Forelimb muscle (tissue), 1 donor: ENCODE measurements at places on chromosomes 2 and 18.

- no peak for DNase-seq
Measured at GRCh38 chr2:241014764-241015163, 16.3 kb downstream of the SNED1 start.

DNA sequence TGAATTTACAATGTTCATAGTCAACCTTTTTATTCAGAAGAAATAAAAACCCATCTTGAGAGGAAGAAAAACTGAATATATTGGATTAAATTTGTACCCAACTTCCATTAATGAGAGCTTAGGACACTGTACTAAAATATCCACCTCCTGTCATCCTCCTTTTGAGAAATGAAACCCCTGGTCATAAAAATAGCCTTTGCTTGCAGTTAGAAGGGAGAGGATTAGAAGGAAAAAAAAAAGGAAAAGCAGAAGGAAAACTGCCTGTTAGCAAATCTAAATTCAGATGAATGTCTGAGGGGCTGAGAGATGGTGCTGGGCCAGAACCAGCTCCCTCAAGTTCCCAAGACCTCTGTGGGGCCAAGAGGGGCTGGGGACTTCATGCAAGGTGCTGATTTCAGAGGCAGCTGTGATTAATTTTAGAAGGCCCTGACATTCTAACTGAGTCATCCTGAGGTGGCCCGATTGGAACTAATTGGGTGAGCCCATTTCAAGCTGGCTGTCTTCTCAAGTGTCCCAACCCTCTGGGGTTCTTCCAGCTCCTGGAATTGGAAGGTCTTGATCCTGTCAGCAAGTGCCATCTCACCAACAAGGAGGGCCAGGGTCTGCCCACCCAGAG lies 38.4 kb upstream of the BIN1 start:
- no peak for DNase-seq

DNA sequence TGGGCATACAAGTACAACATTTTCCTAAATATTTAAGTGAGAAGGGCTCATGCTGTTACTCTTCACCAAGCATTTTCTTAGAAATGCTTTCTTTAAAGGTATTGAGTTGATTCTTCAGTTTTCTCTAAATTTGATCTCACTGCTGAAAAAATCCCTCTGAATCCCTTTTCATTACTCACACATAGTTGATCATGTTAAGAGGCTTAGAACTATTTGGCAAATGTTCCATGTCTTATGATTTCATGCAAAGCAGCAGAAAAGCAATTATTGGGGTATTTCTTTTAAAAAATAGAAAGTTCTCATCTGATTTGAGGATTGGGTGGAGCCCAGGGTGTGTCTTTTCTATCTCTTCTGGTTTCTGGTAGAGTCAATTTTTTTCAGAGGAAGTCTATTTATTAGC lies 1079.8 kb upstream of the ZEB2 start:
- no peak for DNase-seq

- no peak for DNase-seq
Measured at GRCh38 chr2:182247831-182248230, 179.0 kb downstream of the PDE1A start.

DNA sequence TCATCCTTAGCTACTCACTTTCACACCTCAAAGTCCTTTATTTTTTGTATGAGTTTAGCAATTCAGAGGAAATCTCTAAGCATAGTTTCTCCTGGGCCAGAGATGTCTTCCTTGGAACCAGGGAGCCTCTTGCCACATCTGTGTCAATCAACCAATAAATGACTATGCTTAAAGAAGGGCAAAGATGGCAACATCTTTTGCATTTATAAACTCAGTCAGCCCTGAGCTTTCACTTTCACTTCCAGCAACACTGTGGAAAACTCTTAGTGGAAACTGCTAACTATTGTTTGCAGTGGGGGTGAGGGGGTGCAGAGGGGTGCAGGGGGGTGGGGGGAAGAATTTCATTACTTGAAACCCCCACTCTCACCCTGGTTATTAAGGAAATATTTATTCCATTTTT lies 3.4 kb downstream of the ACVR1C start:
- no peak for DNase-seq

DNA sequence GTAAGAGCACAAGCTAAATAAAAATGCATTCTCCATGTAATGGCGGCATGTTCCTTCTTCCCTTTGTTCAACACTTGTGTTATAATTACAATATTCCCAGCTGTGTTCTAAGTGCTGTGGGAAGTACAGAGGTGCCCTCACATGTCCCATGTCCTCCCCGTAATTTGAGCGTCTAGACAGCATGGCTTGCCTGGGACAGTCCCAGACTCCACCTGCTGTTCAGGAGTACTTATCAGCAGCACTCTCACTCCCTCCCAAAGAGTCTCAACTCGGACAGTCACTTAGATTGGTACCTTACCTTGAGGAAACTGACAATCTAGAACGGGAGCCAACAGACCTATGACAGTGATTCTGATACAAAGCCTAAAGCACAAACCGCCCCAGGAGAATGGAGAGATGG lies 370.5 kb downstream of the EIPR1 start:
- no peak for DNase-seq

- no peak for DNase-seq
Measured at GRCh38 chr2:41933585-41934320, 114.1 kb upstream of the PKDCC start.

GRCh38 chr18:7784171-7784570 lies 217.1 kb downstream of the PTPRM start:
- no peak for DNase-seq

DNA sequence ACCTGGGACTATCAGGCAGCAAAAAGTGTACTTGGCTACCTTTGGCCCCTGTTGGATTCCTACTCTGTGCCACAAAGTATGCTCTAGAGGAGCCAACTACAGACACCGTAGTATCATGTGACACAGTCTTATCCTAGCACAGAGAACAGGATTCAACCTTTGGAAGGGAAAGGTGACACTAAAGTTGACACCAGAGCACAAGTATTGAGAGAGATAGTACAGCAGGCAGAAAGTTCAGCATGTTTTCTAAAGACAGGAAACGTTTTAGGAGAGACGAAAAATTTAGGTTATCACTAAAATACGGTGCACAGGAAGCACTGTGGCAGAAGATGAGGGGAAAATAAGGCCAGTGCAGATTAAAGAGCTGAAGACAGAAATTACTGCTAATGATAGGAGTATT lies 18.6 kb downstream of the SMAD2 start:
- DNase-seq, result no peak

DNA sequence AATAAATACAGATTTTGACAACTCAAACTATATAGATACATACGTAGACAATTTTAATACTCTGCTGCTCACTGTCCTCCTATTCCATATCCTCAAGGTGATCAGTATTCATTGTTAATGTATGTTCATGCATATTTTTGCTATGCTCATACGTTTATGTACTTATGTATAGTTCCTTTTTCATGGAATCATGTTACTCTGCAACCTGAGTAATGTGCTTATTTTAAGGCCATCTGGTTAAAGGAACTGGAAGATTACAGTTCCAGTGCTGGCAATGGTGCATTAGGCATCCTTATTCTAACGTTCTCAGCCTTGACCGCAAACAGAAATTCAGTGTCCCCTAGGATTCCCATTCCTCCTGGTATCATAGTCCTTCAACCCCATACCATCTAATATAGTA lies 385.0 kb upstream of the TNP1 start:
- no peak for DNase-seq

DNA sequence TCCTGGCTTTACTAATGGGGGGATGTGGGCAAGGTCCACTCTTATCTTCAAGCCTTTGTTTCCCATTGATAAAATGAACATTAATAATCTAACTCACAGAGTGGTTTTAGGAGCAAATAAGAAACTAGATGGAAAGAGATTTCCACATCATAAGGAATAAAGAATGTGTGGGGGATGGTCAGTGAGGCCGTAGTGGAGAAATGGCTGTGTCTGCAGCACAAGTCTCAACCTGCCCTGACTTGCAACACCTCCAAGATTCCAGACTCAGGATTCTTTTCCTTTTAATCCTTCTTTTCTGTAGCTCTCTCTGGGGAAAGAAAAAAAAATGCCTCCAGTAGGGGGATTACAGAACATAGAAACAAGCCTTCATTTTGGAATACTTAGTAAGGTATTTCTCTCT lies 124.2 kb upstream of the MEX3C start:
- no peak for DNase-seq

GRCh38 chr2:38381381-38382143 lies 4.5 kb upstream of the ATL2 start:
- DNase-seq, result no peak

GRCh38 chr2:98822301-98823164 lies 91.6 kb upstream of the MGAT4A start:
- no peak for DNase-seq

- no peak for DNase-seq
Measured at GRCh38 chr2:219439506-219439905, 4.9 kb downstream of the SPEG start.

- DNase-seq, result no peak
Measured at GRCh38 chr2:177619461-177619860, 226.9 kb downstream of the AGPS start.

GRCh38 chr2:207463433-207463832 lies 66.3 kb upstream of the CREB1 start:
- no peak for DNase-seq

DNA sequence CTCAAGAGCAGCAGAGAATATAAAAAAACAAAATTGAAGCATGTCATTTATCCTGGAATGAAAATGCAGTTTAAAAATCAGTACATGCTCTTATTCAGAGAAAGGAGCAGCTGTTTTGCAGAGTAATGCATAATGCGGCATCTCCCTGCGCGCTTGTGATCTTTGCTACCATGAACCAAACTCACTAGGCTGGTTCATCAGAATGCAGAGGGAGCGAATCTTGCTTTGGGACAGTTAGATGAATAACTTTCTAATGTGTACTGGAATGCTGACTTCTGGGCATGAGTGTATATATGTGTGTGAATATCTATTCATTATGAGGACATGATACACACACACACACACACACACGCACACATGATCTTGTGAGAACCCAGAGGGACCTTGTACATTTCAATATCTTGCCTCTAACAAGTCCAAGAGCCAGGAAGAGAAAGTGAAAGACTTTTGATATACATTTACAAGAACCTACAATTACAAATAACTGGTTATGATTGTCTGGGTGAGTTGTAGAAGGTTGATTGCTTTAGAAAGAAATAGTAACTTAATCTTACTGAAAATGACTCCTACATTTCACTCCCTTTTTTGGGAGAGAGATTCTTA lies 54.1 kb upstream of the THOC1 start:
- no peak for DNase-seq

DNA sequence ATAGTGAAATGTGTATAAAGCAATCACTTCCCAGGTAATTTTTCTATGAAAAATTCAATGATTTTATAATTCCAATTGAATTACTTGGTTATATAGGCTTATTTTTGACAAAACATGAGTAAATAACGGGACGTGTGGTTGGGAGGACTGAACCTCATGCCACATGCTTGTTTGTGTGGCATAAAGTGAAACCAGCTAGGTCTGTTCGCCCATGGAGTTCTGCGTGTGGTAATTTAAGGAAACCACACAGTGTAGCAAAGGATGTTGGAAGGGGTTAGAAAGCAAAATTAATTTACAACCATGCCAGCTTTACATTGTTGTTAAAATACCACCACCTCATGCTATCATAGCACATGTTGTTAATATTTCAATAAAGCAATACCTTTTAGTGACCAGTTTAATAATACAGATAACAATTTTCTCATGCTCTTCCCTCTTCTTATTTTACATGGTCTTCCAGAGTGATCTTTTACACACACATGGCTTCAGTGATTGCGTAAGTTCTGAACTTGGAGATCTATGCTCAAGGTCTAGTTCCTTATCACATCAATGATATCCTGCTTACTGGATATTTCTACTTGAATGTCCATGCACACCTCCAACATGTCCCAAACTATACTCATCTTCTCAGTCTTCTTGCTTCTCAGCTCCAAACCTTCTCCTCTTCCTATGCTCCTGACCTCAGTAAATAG lies 156.4 kb upstream of the ITGA4 start:
- DNase-seq, result no peak

GRCh38 chr18:11909061-11909455 lies 941 bp upstream of the MPPE1 start:
- DNase-seq, result no peak

DNA sequence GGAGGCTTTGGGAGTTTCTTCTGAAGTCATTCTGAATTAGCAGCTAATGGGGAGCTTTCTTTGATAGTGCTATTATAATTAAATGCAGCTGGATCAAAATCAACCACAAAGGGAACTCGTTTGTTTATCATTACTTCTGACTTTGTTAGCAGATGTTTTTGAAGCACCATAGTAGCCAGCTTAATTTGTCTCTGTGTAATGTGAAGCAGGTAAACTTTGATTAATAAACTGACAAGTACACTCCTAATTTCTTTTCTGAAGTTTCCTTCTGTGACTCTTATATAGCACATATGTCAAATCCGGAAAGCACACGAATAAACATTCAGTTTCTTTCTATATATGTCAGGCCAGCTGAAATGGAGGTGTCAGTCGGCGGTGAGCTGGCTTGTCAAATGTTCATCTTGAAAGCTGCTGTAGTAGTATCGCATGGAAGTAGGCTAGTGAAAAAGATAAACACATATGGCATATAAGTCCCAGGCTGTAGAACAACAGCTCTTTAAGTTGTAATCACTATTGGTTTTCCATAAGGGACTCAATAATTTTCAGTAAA lies 451.9 kb upstream of the ZEB2 start:
- DNase-seq, result no peak

DNA sequence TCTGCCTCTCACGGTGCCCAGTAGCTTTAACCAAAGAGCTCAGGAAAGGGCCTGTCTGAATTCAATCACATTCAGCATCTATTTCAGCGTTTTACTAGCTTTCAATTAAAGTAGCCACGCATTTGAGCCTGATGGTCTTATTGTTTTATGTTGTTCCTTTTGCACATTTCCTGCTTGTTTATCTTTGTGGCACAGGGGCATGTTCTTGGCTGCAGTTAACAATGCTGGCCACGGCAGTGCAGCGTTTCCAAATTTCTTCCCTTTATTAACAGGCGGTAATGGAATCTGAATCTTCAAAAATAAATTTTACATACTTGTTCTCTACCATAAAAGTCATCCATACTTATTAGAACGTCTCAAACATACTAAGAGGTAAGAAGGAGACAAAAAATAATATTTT lies 46.2 kb downstream of the HPCAL1 start:
- DNase-seq, result no peak

GRCh38 chr2:240033330-240033678 lies 3.1 kb upstream of the OR6B2 start:
- DNase-seq, result no peak

DNA sequence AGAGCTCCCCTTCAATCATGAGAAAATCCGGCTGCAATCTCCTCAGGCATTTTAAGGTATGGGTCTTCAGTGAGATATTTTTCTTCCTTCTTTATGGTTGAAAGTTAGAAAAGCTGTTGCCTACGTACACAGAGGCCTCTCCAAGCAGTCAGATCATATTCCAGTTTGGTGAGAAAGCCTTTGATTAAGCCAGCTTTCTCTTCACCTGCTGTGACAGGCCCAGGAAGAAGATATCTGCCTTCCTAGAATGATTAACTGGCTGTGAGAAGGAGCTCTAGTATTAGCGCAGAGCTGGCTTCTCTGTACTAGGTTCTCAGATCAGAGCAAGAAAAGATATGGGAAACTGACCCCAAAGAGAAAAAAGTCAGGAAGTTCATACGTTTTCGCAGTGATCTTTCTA lies 585.0 kb upstream of the CHAC2 start:
- no peak for DNase-seq
